ENCODE measurements at places on chromosomes 4 and X.

GRCh38 chr4:146336410-146336807 lies 122.1 kb downstream of the REELD1 start:
- DNase-seq, result no peak

- no peak for DNase-seq
Observed at GRCh38 chrX:44447214-44447613, 95.4 kb downstream of the FUNDC1 start.

GRCh38 chrX:149495573-149496071 lies 9.5 kb downstream of the IDS start:
- DNase-seq, result no peak

- no peak for DNase-seq
Observed at GRCh38 chrX:9845578-9845952, 59.3 kb downstream of the SHROOM2 start.

- no peak for DNase-seq
Observed at GRCh38 chr4:29213020-29213419, 1507.1 kb upstream of the PCDH7 start.

- DNase-seq, result no peak
Observed at GRCh38 chr4:169372791-169373190, 102.0 kb upstream of the SH3RF1 start.

GRCh38 chrX:22268706-22269105 lies 4.0 kb upstream of the CBLL2 start:
- no peak for DNase-seq

GRCh38 chrX:101241531-101241930 lies 21.9 kb downstream of the DRP2 start:
- no peak for DNase-seq

DNA sequence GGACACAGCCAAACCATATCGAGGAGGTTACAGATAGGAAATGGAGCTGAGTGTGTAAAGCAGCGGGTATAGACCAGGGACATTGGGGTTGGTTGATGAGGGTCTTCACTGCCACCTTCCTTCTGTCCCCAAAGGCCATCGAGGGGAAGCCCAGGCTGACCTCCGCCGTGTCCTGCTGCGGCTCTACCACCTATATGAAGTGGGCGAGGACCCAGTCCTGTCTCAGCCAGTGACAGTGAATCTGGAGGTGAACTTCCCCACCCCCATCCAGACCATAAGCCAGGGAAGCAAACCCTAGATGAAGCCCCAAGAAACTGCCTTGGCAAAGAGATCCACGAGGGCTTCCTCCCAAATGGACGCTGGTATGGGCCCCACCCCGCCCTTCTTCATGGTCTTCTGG lies 23.2 kb upstream of the MRFAP1 start:
- no peak for DNase-seq

DNA sequence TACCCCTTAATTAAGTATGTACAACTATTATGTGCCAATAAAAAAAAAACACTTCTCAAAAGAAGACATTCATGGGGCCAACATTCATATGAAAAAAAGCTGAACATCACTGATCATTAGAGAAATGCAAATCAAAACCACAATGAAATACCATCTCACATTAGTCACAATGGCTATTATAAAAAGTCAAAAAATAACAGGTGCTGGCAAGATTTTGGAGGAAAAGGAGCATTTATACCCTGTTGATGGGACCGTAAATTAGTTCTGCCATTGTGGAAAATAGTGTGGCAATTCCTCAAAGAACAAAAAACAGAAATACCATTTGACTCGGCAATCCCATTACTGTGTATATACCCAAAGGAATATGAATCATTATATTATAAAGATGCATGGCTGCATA lies 229.9 kb downstream of the PAPSS1 start:
- no peak for DNase-seq

- DNase-seq, result no peak
Observed at GRCh38 chr4:155220025-155220424, 11.6 kb downstream of the NPY2R start.

DNA sequence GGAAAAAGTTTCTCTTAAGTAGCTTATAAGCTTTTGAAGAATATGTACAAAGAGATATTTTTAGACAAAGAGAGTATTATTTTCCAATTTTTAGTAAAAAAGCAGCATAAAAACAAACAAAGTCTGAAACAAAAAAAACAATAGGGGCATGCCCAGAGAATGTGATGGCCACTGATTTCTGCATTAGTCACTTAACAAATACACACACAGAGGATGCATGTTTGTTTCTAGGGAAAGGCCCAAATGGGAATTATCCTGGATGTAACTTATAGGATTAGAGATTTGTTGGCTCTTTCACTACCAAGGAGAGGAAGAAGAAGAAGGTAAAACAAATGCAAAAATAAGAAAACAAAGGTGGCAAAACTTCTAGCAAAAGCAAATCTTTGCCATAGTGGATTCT lies 95.9 kb upstream of the SCOC start:
- DNase-seq, result no peak

DNA sequence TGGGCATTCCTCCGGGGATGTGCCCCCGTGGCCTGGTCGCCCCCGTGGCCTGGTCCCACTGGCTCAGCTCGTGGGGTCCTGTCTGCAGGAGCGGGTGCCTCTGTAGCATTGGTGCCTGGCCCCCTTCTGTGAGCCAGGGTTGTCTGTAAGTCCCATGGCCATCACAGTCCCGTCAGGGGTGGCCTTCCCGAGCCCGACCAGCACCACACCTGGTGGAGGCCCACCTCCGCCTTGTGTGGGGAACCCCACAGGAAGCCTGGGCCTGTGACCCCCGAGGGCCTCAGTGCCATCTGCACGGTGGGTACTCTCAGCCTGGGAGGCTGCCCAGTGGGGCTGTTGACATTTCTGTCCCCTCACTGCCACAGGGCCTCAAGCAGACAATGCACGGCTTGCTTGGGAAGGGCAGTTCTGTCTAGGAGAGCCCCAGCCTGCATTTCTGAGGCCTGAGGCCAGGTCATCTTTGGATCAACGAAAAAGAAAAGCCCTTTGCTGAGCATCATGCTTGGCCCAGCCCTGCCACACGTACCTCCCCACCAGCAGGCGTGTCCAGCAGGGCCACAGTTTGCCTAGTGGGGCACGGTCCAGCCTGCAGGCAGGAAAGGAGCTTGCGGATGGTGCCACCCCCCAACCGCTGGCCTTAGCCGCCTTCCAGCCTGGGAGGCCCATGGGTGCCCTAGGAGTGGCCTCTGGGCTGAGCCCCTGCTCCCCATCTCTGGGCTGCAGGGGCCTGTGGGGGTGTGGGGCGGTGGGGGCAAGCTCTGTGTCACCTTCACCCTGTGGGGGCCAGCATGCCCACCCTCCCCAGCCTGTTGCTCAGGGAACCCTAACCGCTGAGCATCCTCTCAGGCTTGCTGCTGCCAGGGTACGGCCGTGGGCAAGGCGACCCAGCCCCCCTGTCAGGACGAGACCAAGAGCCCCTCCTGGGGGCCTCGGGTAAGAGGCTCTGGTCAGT lies 23.2 kb downstream of the NKX1-1 start:
- DNase-seq, result no peak

GRCh38 chrX:9657590-9658256 lies 107.9 kb downstream of the GPR143 start:
- DNase-seq, result no peak

GRCh38 chr4:10096201-10096977 lies 20.2 kb downstream of the WDR1 start:
- DNase-seq, result no peak

DNA sequence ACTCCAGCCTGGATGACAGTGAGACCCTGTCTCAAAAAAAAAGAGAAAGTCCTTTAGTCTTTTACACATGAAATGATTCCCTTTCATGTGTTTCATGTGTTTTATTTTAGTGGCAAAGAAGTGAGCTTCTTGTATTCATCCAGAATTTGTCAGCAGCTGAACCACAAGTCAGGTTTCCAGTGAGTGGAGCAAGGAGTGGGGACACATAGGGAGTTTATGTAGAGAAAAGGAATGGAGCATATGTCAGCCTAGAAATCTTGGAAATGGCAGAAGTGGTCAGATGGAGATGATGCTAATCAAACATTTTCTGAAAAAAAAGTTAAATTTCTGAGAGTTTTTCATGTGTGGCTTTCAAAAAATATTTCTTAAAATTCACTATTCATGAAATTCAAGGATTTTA lies 383.0 kb upstream of the GATB start:
- no peak for DNase-seq

GRCh38 chr4:89368861-89369260 lies 61.3 kb upstream of the GPRIN3 start:
- DNase-seq, result no peak

DNA sequence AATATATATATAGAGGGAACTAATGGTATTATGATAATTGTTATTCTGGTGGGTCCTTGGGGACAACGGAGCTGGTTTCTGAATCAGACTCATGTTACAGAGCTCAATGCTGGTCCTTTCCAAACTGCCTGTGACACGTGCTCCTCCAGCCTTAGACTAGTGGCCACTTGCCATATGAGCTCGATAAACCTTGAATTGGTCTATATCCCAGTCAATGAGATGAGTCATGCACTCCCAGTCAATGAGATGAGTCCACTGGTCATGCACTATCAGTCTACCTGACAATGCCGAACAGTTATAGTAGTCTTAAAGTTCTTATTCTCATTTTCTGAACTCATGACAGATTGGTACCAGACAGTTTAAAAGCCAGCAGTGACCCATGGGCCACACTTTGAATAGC lies 325.2 kb downstream of the LDB2 start:
- no peak for DNase-seq

- no peak for DNase-seq
Observed at GRCh38 chrX:72713130-72713529, 976 bp downstream of the PHKA1 start.

GRCh38 chr4:6506616-6507140 lies 34.3 kb upstream of the PPP2R2C start:
- no peak for DNase-seq

GRCh38 chr4:33715841-33716395 lies 2528.4 kb downstream of the ARAP2 start:
- DNase-seq, result no peak

DNA sequence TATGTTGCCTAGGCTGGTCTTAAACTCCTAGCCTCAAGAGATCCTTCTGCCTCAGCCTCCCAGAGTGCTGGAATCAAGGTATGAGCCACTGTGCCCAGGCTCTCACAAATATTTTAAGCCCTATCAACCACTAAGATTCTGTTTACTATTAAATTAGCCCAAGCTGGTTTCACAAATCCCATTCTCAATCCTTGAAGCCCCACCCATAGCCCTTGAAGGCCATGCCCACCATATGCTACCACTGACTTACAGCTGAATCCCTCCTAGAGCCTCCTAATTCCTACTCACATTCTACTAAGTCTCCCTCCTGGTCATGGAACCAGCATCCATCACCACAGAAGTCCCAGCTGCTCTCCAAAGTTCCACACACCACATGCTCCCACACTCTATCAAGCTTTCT lies 9.7 kb downstream of the GRIPAP1 start:
- DNase-seq, result no peak

DNA sequence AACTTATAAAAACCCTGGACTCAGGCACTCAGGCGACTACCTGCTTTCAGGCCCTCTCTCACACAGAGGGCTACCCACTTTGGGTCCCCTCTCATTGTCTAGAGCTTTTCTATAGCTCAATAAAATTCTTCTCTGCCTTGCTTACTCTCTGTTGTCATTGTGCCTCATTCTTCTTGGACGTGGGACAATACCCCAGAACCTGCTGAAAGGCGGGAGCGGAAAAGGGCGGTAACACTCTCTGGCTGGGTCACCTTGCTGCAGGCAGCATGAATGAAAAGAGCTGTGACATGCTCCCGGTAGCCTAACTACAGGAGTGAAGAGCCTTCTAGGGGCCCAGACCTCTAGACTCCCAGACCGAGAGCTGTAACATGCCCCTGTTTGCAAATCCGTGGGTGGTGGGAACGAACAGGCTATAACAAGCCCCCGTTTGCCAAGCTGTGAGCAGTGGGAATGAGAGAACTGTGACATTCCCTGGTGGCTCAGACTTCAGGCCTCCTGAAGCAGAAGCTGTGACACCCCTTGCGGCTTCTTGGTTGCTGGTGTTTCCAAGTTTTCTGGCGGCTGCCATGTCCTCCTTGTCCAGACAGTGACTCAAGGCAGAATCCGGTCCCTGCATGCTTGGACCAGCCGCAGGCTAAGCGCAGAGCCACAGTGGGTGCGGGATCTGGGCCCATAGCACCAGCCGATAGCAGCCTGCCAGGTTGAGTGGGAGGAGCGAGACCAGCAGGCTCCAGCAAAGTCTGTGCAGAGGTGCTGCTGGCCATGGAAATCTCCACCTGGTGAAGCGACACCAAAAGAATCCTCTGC lies 684.6 kb downstream of the ARAP2 start:
- DNase-seq, result no peak

GRCh38 chr4:186807808-186808629 lies 84.4 kb upstream of the FAT1 start:
- DNase-seq, result no peak

DNA sequence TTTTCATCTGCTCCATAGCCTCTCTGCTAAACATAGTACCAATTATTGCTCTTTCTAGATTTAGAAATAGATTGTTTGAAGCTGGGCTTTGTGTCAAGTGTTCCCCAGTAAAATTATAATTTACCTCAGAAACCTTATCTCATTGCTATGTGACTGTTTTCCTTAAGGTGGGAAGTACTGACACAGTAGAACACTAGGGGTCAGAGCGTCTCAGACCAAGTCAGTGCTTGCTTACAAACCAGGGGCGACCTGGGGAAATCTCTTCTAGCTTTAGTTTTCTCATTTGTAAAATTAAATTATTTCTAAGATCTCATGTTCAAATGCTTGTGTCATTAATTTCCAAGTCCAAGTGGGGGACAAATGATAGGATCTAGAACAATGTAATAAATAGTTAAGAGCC lies 360.4 kb downstream of the RAPGEF2 start:
- no peak for DNase-seq

- DNase-seq, result no peak
Observed at GRCh38 chr4:78568640-78569305, 17.2 kb downstream of the ANXA3 start.

GRCh38 chrX:154466907-154467306 lies 8.8 kb downstream of the PLXNA3 start:
- no peak for DNase-seq

DNA sequence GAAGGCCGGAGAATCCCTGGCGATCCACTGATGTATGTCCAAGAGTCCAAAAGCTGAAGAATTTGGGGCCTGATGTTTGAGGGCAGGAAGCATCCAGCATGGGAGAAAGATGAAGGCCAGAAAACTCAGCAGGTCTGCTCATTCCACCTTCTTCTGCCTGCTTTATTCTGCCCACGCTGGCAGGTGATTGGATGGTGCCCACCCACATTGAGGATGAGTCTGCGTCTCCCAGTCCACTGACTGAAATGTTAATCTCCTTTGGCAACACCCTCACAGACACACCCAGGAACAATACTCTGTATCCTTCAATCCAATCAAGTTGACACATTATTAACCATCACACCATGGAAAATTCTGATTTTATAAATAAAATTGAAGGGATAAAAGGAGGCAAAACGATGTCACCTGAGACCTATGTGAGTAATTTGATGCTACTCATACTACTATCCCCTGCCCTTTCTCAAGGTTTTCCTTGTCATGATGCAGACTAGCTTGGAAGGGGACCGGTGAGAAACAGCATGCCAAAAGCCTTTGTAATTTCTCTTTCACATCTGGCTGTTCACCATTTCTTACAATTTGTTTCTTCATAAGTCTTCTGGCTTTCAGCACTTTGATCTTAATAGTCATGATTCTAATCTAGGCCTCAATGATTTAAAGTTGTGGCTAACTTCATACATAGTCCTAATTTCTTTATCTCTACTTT lies 9.7 kb upstream of the PYURF start:
- no peak for DNase-seq

GRCh38 chrX:19256986-19257385 lies 86.7 kb upstream of the PDHA1 start:
- DNase-seq, result no peak

Measured in NCI-H510A treated with DMSO at 0.1 percent for 48 hours (cell line).